Osteocyte (in vitro differentiated cells): ENCODE measurements at places on chromosomes 2 and 18. TPM values are rescaled to one million over a fixed set of nuclear protein-coding genes. Genes with fewer than 3 reads are reported as not detected.

- H3K27me3 ChIP-seq = no peaks in the 10 kb centered on the region
- peak overlapping the region; percentile 98 for H3K27ac ChIP-seq
- no peak overlapping the region for H3K4me3 ChIP-seq
- peaks cover 37% of the 10 kb centered on the region for H3K4me1 ChIP-seq
These were observed 32.4 kb upstream of the CASP10 start for GRCh38 chr2:201150454-201151020.

GRCh38 chr2:47785986-47786385 is 3.0 kb downstream of the MSH6 start:
- no peak for DNase-seq
- H3K36me3 ChIP-seq = no peaks in the 10 kb centered on the region
- no peaks in the 10 kb centered on the region for H3K27me3 ChIP-seq
- peaks cover 22% of the 10 kb centered on the region for H3K4me1 ChIP-seq

DNA sequence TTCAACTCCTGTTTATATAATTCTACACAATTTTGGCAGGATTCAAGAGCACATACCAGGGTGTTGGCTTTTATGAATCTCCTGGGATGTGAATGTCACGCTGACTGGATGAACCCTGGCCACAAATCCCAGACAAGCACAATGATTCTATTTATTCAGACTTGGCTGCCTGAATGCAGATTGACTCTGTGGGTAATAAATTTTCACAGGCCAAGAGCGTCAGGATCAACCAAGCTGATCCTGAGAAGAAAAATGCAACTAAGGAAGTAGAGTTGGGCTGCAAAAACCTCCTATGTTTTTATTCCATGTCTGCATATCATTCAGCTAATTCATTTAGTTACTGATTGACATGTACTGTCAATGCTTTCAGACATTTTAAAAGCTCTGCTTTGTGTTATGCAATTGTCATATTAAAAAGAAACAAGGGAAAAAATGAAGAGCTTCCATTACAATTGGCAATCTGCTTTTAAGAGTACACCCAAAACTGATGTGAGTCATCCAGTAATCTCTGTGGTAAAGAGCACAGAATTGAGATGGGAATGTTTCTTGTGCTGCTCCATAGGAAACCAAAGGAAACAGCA is 173.0 kb upstream of the REV1 start:
- peaks cover 70% of the 10 kb centered on the region for H3K4me1 ChIP-seq
- peaks cover 52% of the 10 kb centered on the region for H3K36me3 ChIP-seq
- DNase-seq = peak; percentile 80
- H3K27me3 ChIP-seq = no peaks in the 10 kb centered on the region

DNA sequence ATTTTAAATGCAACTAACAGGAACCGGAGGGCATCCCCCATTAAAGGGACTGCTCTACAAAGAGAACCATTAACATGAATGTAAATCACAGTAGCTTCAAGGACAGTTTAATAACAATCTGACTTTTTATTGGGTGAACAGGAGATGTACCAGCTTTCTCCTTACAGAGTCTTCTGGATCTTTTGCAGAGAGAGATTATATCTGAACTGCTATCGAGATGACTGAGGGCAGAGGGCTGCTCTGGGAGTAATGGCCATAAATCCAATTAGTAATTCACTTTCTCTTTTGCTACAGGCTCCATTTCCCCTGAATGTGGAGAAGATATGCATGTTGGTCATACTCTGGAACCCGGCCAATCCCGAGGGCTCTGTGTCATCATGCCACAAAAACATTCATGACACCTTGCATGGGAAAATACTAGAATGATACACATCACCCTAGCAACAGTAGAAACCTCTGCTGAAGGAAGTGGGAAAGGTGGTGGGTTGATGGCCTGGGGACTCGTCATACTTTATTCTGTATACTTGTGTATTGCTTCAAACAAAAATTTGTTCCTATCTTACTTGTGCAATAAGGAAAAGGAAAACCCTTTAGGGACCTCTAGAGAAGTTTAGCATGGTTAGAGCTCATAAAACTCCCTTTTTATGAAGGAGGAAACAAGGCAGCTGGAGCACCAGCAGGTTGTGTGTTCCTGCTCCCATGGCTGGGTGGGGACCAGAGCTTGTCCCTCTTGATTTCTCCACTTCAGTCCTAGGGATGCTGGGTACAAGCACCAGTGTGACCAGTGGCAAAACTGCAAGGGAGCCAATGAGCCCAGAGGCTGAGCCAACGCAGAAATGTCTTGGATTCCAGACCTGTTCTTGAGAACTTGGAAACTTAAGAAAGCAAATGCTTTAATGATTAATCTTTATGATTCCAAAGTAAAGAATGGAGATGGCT is 26.0 kb downstream of the CTAGE1 start:
- no peak for DNase-seq
- no peak overlapping the region for H3K27ac ChIP-seq
- H3K4me1 ChIP-seq = peaks cover 11% of the 10 kb centered on the region
- H3K4me3 ChIP-seq = no peak overlapping the region
- H3K27me3 ChIP-seq = no peaks in the 10 kb centered on the region

FARSB gene
- 15.7 and 15.8 TPM in 2 replicates for total RNA-seq

DNA sequence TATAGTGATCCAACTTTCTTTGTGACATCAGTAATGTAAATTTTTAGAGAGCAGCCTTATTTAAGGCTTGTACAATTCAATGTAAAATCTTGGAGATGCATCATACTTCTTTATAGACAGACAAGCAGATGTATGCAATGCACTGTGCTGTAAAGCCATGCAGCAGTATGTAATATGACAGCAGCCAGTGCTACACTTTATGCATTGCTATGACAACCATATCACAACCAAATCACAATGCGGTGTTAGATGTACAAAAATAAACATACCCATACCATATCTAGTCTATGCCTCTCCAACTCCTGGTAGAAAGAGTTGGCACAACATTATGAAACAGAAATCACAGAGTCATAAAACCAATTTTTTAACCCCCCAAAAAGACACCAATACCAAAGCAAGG is 110.3 kb upstream of the WDSUB1 start:
- H3K36me3 ChIP-seq = peaks cover 44% of the 10 kb centered on the region
- no peak overlapping the region for H3K4me3 ChIP-seq
- peaks cover 12% of the 10 kb centered on the region for H3K4me1 ChIP-seq
- DNase-seq = no peak
- no peaks in the 10 kb centered on the region for H3K27me3 ChIP-seq

DNA sequence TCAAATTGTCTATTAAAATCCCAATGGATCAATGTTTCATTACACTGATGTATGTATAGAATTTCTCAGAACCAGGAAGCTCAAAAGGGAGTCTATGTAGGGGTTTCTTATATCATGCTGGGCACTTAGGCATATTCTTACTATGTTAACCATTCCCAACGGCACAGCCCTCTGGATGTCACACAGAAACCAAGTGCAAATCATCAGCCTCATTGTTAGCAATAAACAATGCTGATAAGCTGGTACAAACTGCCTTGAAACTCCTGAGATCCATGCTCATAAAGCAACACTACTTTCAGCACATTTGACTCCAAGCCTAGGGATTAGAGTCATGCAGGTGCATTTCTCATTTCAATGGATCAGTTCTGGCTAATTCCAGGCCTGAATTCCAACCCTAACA is 730.2 kb upstream of the SLC39A10 start:
- no peak overlapping the region for H3K4me3 ChIP-seq
- no peak for DNase-seq
- H3K4me1 ChIP-seq = no peaks in the 10 kb centered on the region
- no peaks in the 10 kb centered on the region for H3K36me3 ChIP-seq
- H3K27ac ChIP-seq = no peak overlapping the region
- H3K27me3 ChIP-seq = peaks cover 2% of the 10 kb centered on the region

DNA sequence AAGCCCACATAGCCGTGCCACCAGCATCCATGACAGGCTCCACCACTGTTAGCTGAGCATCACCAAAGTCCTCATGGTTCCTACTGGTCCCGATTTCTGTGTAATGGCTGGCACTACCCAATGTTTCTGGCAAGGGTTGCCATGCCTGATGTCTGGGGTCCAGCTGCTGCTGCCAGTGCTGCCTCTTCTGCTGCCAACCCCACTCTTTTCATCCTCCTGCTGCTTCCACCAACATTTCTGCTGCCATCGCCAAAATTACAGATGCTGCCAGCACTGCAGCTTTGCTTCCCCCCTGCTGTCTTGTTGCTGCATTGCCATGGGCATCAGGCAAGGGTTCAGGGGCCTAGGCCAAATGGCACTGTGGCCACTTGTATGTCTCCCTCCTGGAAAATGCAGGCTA is 152.9 kb downstream of the LRRTM1 start:
- no peak for DNase-seq
- no peak overlapping the region for H3K27ac ChIP-seq
- no peaks in the 10 kb centered on the region for H3K27me3 ChIP-seq
- no peaks in the 10 kb centered on the region for H3K36me3 ChIP-seq

DNA sequence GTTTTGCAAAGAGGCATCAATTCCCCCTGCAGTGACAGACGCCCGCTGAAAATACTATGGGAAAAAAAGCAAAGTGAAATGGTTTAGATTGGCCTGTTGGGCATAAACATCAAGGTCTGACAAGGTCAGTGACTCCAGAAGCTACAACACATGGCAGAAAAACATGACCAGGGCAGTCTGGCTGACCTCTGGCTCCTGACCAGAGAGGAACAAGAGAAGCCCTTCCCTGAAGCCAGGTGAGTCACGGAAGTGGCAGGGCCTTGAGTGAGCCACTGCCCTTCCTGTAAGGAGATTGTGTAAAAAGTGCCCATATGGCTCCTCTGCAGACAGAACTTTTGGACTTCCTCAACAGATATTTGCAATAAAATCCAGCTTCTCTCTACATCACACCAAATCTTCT is 72.0 kb downstream of the DNER start:
- no peak overlapping the region for H3K27ac ChIP-seq
- no peak for DNase-seq
- peaks cover 5% of the 10 kb centered on the region for H3K27me3 ChIP-seq
- H3K4me1 ChIP-seq = no peaks in the 10 kb centered on the region
- H3K4me3 ChIP-seq = no peak overlapping the region

GRCh38 chr2:144012304-144012703 is 507.6 kb downstream of the ZEB2 start:
- H3K27ac ChIP-seq = no peak overlapping the region
- H3K27me3 ChIP-seq = no peaks in the 10 kb centered on the region
- no peaks in the 10 kb centered on the region for H3K36me3 ChIP-seq

STPG4 gene
- 0.37 and 0.56 TPM in 2 replicates for total RNA-seq

DNA sequence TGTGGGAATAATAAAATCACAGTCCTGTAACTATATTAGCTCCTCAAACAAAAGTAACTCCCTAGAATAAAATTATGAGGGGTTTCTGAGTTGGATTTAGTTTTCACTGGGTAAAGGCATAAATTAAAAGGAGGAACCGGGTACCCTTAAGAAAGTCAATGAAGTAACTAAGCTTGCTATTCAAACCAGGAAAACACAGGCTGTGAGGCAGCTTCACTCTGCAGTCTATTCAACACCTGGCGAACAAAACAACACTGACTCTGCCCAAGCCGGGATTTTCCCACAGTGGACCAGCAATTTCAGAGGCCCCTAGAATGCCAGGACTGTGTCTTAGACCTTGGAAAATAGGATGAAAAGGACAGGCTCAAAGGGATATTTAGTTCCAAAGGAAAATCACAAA is 24.6 kb upstream of the CREB1 start:
- no peaks in the 10 kb centered on the region for H3K36me3 ChIP-seq
- DNase-seq = no peak
- H3K4me3 ChIP-seq = no peak overlapping the region
- H3K27me3 ChIP-seq = no peaks in the 10 kb centered on the region
- H3K27ac ChIP-seq = peak overlapping the region; percentile 88

SLC5A7 gene
- total RNA-seq = not detected in 2 replicates

DNA sequence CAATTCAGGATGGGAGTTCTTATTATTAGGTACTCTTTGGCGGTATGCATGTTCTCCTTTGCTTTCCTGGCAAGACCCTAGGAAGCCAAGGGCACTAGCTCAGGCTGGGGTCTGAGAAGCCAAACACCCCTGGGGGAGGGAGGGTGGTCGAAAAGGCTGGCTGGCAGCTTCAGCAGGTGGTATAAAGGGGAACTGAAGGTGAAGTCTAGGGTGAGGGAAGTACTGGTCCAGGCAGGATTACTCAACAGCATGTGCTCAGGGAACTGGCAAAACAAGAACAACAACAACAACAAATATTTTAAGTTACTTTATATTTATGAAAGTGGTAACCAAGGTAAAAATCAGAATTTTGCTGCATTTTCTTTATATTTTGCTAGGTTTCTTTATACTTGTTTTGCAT is 40.7 kb upstream of the PCBP1 start:
- no peak for DNase-seq
- H3K4me1 ChIP-seq = no peaks in the 10 kb centered on the region
- peaks cover 22% of the 10 kb centered on the region for H3K36me3 ChIP-seq
- no peaks in the 10 kb centered on the region for H3K27me3 ChIP-seq
- no peak overlapping the region for H3K4me3 ChIP-seq

CDH20 gene
- total RNA-seq = not detected in 2 replicates

DNA sequence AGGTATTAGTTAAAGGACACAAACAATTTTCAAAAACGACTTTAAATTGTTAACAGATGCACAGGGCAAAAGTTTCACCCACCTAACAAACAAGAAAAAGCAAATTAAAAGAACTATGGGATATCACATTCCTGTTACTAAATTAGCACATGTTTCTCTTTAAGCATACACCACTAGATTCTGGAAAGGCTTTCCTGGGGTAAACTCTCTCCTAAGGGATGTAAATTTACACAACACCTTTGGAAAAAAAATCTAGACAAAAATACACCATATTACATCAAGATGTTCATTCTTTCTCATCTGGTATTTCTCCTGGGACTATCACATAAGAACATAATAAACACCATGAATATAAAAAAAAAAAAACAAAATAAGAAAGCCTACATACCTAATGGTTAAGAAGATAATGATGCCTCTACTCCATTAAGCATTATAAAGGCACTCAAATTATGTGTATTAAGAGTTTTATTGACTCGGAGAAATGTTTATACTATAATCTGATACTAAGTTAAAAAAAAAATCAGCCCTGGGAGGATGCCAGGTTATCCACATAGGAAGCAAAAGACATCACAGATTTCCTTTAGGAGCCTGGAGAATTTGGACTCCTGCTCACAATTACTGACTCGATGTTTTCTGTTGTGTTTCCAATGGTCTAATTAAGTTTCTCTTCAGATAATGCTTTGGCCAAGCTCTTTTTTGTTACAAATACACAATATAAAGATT is 82.8 kb upstream of the AFF3 start:
- DNase-seq = no peak
- H3K36me3 ChIP-seq = no peaks in the 10 kb centered on the region
- peaks cover 20% of the 10 kb centered on the region for H3K4me1 ChIP-seq
- no peak overlapping the region for H3K4me3 ChIP-seq
- H3K27ac ChIP-seq = no peak overlapping the region

GRCh38 chr18:13366962-13367892 is 148.7 kb downstream of the LDLRAD4 start:
- H3K27me3 ChIP-seq = peaks cover 5% of the 10 kb centered on the region
- H3K4me1 ChIP-seq = peaks cover 11% of the 10 kb centered on the region

- DNase-seq = no peak
- H3K4me3 ChIP-seq = no peak overlapping the region
- H3K27ac ChIP-seq = no peak overlapping the region
- H3K27me3 ChIP-seq = no peaks in the 10 kb centered on the region
These were observed 12.6 kb upstream of the CHN1 start for GRCh38 chr2:175017618-175018414.

- DNase-seq = no peak
- H3K4me3 ChIP-seq = no peak overlapping the region
- H3K27me3 ChIP-seq = no peaks in the 10 kb centered on the region
- H3K36me3 ChIP-seq = no peaks in the 10 kb centered on the region
- peaks cover 88% of the 10 kb centered on the region for H3K4me1 ChIP-seq
These were observed 39.9 kb upstream of the SMAD7 start for GRCh38 chr18:48990481-48991318.
